ENCODE measurements at places on chromosomes 4 and X.

DNA sequence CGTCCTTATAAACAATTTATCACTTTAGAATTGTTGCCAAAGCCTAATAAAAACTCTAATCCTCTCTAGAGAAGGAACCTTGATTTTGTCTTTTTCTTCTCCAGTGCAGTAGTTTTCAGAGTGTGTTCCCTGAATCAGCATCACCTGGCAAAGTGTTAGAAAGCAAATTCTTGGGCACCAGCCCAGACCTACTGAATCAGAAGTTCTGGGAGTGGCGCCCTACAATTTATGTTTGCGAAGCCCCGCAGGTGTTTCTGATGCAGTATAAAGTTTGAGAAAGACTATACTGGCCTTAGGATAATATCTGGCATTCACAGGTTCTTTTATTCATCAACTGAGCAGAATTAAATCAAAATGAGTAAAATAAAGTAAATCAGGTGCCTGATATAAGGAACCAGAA lies 645.8 kb upstream of the ATOH1 start:
- no peak for DNase-seq

DNA sequence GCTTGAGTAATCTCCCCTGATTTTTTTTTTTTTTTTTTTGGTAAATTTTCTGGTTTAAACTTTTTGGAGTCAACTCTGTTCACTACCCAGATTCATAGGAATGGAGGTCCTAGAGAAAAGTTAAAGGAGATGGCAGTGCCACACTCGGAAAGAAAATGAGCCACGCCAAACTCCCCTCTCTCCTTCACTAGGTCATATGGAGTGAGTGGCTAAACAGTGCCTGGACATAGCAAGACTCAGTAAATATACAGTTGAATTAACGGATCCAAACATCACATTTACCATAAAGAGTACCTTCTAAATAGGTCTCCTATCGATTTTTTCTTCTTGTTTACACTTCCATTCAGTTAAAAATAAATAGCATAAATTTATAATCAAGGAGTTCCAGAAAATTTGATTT lies 13.6 kb upstream of the AMTN start:
- DNase-seq, result no peak

DNA sequence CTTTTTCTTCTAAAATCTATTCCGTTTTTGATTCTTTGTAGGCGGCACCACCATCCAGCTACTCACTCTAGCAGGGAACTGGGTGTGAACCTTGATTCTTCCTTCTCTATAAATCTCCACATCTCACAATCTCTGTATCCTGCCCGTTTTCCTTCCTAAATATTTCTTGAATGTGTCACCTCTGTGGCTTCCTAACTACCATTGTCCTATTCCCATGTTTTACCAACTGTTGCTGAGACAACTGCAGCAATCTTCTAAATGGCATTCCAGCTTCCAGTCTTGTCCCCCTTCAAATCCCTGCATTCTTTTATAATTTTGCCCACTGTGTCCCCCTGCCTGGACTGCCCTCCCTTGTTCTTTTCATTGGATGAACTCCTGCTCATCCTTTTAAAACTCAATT lies 641.3 kb downstream of the RPA4 start:
- DNase-seq, result peak; percentile 32

DNA sequence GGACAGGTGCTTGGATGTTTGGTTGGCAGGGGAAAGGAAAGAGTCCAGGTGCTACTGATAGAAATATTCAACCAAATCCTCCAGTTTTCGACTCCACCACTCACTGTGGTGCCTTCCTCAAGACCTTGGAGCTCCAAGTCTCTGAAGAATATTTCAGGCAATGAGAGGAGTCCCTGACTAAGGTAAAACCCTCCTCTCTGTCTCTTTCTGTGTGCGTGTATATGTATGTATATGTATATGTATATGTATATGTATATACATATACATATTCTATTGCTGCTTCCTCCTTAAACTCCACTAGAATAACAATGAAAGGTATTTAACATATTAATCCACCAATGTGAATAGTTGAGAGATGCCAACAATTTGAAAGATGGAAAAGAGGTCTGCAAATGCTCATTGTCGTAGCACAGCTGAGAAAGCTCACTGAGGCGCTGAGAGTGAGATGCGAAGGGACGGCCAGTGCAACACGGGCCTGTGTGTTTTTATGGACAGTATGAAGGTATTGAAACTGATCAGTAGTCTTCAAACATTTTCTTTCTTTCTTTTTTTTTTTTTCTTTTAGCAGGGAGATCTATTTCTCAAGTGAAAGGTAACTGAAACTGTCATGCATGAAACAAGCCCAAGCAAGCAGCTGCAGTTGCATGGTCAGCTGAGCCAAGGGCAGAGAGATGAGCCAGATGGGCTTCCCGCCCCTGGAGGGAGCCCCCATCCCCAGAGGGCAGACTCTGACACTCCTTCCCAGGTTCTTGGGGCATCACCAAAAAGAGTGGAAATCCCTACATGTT lies 41.1 kb upstream of the HS3ST1 start:
- DNase-seq, result no peak

GRCh38 chr4:10534820-10535219 lies 77.6 kb upstream of the ZNF518B start:
- DNase-seq, result no peak

DNA sequence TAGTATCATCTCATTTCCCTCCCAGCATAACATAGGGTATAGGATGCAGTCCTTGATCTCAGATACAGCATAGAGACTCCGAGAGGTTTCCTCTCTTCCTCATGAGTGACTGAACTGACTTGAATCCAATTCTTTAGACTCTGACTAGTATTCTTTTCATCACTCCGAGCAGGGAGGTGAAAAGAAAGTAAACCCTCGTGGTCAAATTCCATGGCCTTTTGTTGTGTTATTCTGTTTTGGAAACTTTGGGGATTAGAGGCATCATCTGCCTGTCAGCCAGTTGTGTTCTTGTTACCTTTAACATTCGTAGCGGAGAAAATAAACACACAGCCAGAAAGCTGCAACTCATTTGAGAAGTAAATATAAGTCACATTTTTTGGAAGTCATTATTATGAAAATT lies 206.6 kb downstream of the ARHGAP10 start:
- DNase-seq, result no peak

GRCh38 chr4:130901321-130901720 lies 1805.4 kb downstream of the C4orf33 start:
- DNase-seq, result no peak

GRCh38 chr4:16992566-16993225 lies 94.3 kb upstream of the LDB2 start:
- no peak for DNase-seq

DNA sequence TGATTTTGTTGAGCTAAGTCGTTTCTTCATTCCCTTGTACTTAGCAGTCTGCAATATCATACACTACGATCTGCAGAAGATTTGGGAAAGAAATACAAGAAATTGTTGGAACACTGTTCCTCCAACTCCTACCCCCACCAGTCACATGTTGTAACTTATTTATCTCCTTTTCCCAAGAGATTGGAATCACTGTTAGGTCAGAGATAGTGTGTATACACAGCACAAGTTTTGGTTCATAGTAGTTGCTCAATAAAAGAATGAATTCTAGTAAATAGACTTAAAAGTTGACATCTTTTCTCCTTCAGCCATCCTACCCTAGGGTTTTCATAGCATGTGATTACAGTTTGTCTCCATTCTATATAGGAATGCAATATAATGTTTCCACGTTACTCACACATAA lies 68.8 kb downstream of the ARFIP1 start:
- peak; percentile 22 for DNase-seq

GRCh38 chr4:3244002-3244401 lies 5.0 kb upstream of the MSANTD1 start:
- no peak for DNase-seq

DNA sequence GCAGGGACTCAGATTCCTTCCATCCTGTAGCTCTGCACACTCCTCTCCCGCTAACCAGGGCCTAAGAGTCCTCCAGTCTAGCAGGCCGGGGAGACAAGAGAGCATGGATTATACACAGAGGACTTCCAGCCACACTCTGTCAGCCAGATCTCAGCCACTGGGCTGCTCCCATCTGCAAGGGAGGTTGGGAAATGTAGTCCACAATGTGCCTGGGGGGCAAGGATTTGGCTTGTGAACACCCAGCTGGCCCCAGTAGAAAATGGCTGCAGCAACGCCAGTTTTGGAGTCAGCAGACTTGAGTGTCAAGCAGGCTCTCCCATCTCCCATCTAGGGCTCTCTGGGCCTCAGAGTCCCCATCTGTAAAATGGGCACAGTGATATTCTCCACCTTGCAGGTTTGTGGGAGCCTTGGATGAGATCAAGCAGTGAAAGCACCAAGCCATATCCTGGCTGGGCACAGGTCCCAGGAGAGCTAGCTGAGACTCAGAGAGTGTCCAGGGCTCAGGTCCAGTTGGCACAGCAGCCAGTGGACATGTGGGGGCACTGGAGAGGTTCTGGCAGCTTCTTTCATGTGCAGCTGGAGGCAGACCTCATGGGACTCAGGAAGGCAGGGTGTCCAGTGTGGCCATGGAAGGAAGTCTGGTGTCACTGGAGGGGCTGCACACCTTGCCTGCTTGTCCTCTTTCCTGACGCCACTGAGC lies 14.6 kb downstream of the PSAPL1 start:
- no peak for DNase-seq

DNA sequence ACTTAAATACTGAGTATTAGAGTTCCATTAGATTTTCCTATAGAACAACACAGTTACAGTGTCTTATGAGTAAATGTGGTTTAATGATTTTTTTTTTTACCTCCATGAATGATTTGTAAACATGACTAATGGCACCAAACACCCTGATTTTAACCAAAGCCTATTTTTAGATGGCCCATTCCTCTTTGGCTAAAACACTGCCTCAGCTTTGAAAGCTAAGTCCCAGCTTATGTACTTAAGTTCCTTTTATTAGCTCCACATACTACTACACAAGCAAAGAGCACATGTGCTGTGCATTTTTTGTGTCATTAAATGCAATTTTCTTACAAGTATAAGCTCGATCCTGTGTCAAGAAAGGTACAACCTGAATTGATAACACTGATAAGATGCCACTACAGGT lies 575.6 kb upstream of the PITX2 start:
- no peak for DNase-seq

GRCh38 chr4:127018381-127018780 lies 614.4 kb upstream of the INTU start:
- peak; percentile 62 for DNase-seq

DNA sequence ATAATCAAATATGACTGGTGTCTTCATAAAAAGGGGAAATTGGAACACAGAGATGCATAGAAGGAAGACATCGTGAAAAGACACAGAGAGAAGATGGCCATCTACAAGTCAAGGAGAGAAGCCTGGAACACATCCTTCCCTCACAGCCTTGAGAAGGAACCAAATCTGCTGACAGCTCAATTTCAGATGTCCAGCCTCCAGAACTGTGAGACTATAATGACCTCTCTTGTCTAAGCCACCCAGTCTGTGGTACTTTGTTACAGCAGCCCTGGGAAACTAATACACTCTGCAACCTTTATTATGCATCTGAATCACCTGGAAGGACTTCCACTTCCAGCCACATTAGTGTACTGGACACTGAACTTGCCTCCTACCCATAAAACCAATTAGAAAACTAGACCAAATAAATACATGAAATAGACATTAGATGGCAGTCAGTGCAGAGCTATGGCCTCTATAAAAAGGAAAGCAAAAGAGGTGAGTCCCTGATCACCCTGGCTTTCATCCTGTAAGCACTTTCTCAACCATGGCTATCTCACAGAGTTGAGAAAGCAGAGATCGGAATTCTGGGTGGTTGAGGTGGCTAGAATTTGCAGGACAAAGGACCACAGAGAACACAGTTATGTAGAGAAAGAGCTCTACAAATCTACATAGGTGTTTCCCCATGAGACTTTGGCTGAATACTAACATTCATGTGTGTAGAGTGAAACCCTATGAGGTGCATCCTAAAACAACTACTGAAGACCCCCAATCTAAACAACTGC lies 25.7 kb downstream of the GAB3 start:
- DNase-seq, result no peak

DNA sequence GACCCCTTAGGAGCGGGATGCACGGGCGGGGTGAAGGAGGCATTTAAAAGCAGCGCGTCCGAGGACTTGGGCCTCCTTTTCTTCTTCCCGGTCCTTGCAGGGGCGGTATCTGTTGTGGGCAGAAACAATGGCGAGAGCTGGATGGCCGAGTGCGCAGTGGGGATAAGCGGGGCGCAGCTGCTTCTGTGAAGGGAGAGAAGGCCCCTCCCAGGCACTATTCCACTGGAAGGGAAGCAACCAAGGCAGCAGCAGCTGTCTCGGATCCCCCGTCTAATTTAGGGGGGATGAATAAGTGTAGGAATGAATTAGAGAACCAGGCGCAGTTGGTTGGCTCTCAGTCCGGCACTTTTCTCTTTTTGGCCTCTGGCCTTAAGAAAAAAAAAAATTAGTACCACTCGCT lies 995 bp downstream of the SMARCA5 start:
- DNase-seq, result peak; percentile 44

DNA sequence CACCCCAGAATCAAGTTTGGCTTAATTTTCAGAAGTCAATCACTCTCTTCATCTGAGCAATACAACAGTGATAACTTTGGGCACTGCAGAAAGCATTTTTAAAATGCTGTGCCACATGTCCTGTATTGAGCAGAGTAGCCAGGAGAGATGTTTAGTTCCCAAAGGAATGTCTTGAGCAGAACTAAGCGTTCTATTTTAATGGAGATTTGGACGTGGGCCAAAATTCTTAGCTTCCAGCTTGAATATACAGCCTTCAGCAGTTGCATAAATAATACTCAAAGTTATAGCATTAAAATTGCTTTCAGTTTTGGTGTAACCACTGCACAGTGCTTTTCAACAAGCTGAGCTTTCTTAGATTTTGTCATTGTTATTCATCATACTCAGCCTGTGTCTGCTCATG lies 679.2 kb downstream of the NLGN4X start:
- no peak for DNase-seq

GRCh38 chr4:48558026-48558425 lies 68.0 kb downstream of the ZAR1 start:
- no peak for DNase-seq

DNA sequence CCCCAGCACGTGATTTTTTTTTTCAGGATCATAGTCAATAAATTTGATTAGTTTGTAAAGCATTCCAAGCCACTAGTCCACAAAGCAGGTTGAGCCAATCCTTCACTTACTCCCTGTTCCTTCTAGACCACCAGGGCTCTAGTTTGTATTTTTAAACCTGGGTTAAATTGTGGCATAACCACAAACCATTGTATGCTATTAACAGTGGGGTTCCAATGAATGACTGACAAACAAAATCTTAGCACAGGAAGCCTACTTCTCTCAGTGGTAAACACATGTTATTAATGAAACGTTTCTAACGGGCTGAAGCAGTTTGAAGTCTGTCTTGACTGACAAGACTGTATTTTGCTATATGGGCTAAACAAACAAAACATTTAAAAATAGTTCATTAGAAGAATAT lies 48.6 kb upstream of the GYPA start:
- DNase-seq, result peak; percentile 16
